ENCODE measurements at places on chromosomes 2 and 18.
A peak's percentile ranks its signal among the peaks of the same experiment; 100 is the strongest.

DNA sequence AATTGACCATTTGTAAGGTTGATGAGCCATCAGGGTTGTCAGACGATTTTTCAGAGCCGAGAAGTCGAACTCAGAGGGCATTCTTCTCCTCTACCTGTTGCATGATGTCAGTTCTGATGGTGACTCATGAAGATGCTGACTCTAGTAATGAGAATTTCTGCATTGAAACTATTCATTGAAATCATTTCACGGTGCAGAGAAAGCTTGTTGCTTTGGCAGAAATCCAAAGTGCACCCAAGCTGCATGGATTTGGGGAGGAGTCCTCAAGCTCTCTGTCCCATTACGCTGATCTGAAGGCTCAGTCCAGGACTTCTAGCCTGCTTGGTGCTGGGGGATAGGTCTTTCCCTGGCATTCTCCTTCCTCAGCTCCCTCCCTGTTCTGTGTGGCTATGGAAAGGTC, 125.7 kb upstream of the PXDN start:
- no peaks in the 10 kb centered on the region for H3K36me3 ChIP-seq
- H3K4me1 ChIP-seq = no peaks in the 10 kb centered on the region
- H3K4me3 ChIP-seq = no peak overlapping the region
- no peak for DNase-seq

DNA sequence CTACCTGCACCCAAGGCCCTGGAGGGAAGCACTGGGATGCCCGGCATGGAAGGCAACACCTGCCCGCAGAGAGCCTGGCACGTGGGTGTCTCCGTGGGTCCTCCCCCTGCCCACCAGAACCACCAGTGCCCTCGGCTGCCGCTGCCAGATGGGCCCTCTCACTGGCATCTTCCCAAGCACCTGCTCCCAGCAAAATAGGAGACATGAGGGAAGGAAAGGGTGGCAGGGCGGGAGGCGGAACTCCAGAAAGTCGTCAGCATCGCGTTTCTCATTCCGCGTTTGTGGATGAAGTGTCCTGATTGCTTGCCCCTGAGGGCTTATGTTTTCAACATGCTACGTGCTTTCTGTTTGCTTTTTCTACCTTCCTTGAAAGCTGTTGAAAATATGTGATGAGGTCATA, 8.8 kb upstream of the SNTG2 start:
- H3K4me3 ChIP-seq = no peak overlapping the region
- peaks cover 7% of the 10 kb centered on the region for H3K4me1 ChIP-seq
- H3K27ac ChIP-seq = no peak overlapping the region
- no peaks in the 10 kb centered on the region for H3K36me3 ChIP-seq
- DNase-seq = no peak

DNA sequence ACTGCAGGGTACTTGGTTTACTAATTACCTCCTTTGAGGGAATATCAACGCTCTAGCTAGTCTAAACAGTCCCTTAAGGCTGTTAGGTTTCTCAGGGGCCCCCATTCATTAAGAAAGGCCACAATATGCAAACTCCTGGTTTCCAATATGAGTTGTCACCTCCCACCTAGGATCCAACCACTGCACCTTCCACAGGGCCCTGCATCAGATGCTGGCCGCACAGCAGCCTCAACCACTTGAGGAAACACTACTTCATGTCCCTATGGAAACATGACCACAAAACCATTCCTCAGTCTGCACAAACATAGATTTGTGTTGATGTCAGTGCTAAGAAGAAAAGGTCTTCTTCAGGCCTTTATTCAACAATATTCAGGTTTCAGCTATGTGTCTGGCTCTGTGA, 40.9 kb downstream of the STAT4 start:
- H3K27me3 ChIP-seq = no peaks in the 10 kb centered on the region
- H3K36me3 ChIP-seq = peaks cover 45% of the 10 kb centered on the region
- H3K4me1 ChIP-seq = peaks cover 48% of the 10 kb centered on the region
- H3K4me3 ChIP-seq = no peak overlapping the region

- H3K36me3 ChIP-seq = no peaks in the 10 kb centered on the region
- peaks cover 5% of the 10 kb centered on the region for H3K27me3 ChIP-seq
- no peak overlapping the region for H3K4me3 ChIP-seq
- no peak overlapping the region for H3K27ac ChIP-seq
- no peaks in the 10 kb centered on the region for H3K4me1 ChIP-seq
Measured at GRCh38 chr2:69203166-69203985, 183.7 kb downstream of the GFPT1 start.

GRCh38 chr2:184923751-184924150, 325.4 kb downstream of the ZNF804A start:
- no peaks in the 10 kb centered on the region for H3K4me1 ChIP-seq
- H3K36me3 ChIP-seq = no peaks in the 10 kb centered on the region
- H3K27ac ChIP-seq = no peak overlapping the region
- no peak for DNase-seq
- H3K27me3 ChIP-seq = no peaks in the 10 kb centered on the region

- no peaks in the 10 kb centered on the region for H3K27me3 ChIP-seq
- H3K36me3 ChIP-seq = peaks cover 33% of the 10 kb centered on the region
- peaks cover 74% of the 10 kb centered on the region for H3K4me1 ChIP-seq
- peak overlapping the region; percentile 84 for H3K27ac ChIP-seq
- no peak for DNase-seq
Measured at GRCh38 chr18:48925491-48925780, 25.3 kb downstream of the SMAD7 start.

Data from T-helper 2 cell treated with Interferon-gamma antibody and Interleukin-4, amounts not matched to agents 5 μg/mL and 100 μg/mL, for 36 hours (primary cell).